ENCODE measurements at places on chromosomes 13 and 19.

- no peak for DNase-seq
Observed at GRCh38 chr19:56707821-56708220, 36.3 kb upstream of the ZNF835 start.

GRCh38 chr13:27171244-27171826, at the start of gene USP12:
USP12 (minus strand) TSS chr13:27171811; CDS start chr13:27171639, 172 bp downstream.
- DNase-seq = no peak

GRCh38 chr13:25879466-25879865, 172.3 kb downstream of the SHISA2 start:
- DNase-seq = no peak

DNA sequence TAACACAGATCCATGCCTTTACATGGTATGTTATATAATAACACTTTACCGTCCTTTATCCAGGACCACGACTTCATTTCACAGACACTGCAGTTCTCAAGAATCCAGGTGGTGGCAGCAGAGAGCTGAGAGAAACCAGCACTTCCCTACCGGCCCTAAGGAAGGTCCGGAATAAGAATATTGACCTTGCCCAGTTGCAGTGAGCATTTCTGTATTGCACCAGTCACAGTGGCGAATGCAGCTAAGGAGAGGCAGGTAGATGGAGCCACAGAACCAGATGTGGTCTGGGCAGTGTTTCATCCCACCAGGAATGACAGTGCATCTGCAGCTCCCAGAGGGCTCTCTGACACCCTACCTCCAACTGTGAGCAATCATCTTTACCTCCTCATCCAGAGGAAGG, 44.6 kb downstream of the ZNF787 start:
- peak; percentile 64 for DNase-seq

- DNase-seq = no peak
Observed at GRCh38 chr19:57271280-57271679, 9.0 kb upstream of the ZNF460 start.

GRCh38 chr13:75774176-75774575, 138.0 kb downstream of the LMO7 start:
- no peak for DNase-seq

DNA sequence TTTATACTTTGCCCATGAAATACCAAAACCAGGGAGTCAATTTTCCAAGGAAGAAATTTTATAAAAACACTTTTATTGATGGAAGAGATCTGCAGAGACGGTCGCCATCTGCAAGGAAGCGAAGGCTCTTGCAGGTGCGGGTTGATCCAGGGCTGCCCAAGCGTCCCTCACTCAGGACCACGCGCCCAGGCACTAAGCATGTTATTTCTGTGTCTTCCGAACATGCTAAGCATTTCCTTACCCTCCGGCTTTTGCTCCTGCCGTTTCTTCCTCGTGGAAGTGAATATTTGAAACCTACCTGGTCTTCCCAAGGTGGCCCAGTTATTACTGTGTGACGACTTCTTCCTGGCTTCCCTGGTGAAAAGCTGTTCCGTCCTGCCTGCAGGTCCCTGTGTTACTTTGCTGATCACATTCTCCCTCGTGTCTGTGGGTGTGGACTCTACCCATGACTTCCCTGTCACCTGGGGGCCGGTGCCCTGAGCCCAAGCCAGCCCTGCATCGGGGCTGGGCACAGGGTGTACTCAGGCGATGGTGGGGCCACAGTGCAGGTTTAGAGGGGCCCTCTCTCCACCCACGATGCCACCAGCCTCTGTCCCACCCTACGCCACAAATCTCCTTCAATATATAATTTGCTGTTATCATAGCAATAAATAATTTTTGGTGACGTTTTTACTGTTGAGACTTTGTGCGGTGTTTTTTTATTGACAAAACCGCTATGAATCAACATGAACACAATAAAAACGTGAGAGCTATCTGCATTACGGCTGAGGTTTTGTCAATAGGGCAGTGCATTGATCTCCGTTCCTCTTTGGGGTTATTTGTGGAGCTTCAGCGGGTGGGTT, 119.4 kb downstream of the URI1 start:
- no peak for DNase-seq

DNA sequence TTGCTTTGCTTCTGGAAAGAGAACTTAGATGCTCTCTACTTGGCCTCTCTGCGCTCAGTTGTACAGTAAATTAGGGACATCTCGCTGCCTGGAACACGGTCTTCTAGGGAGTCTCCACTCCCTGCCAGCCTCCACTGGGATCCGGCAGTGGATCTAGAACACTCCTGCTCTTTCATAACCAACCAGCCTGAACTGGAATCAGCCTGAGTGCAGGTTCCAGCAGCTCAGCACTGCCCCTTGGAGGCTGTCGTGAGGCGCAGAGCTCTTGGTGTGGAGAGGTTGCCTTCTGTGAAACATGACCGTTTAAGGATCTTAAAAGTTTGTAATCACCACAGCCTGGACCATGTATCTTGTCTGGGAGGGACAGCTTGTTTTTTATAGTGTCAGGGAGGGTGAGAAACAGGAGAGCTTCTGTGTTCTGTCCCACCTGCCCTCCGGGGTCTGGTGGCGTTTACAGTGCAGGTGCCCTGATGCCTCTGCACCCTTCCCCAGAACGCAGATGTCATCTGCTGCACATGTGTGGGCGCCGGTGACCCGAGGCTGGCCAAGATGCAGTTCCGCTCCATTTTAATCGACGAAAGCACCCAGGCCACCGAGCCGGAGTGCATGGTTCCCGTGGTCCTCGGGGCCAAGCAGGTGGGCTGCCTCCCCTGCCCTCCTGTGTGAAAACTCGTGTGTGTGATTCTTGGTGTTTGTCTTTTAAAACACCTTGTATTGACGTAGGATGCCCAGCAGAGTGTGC, 24.8 kb downstream of the UPF1 start:
- DNase-seq = no peak

GRCh38 chr19:18110609-18111232, 13.1 kb downstream of the MAST3 start:
- no peak for DNase-seq

DNA sequence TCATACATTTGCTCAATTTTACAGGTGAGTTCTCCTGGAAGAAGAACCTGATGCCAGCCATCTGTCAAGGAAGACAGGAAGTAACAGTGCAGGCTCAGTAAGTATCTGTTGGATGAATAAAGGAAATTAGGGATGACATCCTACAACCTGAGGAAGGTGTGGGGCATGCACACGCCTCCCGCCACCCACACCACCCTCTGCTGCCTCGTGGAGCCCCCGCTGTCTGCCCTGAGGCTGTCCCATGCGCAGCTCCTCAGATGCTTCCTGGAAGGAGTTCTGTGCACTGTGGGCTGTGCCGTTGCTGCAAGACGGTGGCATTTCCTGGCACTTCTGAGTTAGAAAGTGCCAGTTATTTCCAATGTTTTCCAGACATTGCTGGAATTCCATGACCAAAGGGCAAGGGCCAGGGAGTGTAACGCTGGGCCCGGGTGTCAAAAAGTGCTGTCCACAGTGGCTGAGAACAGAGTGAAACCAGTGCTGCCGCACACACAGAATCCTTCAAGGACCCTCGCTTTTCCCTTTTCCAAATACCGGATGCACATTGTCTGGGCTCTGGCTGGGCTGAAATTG, 4.2 kb upstream of the TEX29 start:
- DNase-seq = no peak

DNA sequence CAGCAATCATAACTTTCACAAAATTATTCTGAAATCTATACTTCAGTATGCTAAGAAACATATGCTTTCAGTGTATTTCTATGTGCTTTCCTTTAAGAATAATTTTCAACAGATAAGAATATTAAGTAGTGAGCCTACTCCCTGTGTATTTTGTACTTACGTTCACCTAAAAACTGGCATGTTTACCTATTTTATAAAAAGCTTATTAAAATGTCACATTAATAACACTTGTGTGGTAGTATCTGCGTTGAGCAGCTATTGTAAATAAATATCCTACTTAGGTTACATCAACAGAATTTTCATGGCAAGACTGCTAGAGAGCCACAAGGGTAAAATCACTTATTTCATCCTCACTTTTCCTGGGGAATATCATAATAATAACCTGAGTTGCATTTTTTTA, 113.4 kb upstream of the SLITRK5 start:
- no peak for DNase-seq

DNA sequence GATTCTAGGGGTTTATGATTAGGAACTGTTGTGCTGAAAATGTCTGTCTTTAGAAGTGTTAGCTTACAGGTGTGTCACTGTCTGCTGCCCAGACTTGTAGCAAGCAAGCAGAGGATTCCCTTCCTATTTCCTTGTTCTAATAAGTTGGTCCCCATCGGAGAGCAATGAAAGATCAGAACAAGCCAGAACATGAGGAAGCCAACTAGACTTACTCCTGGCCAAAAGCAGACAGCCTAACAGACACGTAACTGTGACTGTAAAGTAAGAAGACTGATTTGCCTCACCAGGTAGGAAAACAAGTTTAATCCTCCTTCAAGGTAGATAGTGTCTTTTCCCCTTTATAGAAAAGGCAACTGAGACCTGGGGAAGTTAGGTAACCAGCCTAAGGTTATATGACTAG, 12.5 kb downstream of the POLR1D start:
- no peak for DNase-seq

DNA sequence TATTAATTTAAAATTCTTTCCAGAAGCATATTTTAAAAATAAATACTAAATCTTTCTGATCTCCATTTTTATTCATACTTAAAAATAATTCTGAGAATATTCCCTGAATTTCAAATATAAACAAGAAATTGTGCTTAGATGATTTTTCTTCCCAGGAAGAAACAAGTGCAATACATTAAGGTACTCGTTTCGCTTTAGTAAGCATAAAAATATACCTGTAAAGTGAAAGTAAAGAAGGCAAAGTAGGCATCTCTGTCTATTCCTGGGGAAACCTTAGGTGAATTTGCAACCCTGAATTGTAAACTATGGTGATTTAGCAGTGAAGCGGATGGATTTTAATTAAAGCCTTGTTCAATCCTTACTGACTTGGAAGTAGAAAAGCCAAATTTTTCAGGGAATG, 354.2 kb downstream of the DIAPH3 start:
- DNase-seq = no peak

GRCh38 chr13:44385401-44385800, 11.8 kb downstream of the SERP2 start:
- DNase-seq = no peak

DNA sequence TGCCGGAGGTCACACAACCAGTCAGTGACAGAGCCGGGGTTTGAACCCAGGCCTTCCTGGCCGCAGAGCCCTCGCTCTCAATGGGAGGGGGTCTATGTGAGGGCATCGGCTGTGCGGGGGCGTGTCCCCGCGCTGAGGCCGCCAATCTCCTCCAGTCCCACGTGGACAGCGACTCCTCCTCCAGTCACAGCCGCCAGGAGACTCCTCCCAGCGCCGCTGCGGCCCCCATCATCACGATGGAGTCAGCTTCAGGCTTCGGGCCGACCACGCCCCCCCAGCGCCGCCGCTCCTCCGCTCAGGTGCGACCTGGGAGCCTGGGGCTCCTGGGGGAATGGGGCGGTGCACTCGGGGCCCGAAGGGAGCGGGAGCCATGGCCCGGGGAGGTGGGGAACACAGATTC, 6.0 kb downstream of the SPRED3 start:
- DNase-seq = no peak
